Activated CD4-positive, alpha-beta T cell treated with anti-CD3 and anti-CD28 coated beads, Interleukin-10, Interleukin-2, amounts not matched to agents 100 ng/mL and 50 ng/mL, durations not matched to agents 16 hours and 8 hours (primary cell): ENCODE measurements at places on chromosomes 6 and 20.

GRCh38 chr6:159691133-159691962 is 1.7 kb downstream of the SOD2 start:
- DNase-seq = peak; percentile 72

DNA sequence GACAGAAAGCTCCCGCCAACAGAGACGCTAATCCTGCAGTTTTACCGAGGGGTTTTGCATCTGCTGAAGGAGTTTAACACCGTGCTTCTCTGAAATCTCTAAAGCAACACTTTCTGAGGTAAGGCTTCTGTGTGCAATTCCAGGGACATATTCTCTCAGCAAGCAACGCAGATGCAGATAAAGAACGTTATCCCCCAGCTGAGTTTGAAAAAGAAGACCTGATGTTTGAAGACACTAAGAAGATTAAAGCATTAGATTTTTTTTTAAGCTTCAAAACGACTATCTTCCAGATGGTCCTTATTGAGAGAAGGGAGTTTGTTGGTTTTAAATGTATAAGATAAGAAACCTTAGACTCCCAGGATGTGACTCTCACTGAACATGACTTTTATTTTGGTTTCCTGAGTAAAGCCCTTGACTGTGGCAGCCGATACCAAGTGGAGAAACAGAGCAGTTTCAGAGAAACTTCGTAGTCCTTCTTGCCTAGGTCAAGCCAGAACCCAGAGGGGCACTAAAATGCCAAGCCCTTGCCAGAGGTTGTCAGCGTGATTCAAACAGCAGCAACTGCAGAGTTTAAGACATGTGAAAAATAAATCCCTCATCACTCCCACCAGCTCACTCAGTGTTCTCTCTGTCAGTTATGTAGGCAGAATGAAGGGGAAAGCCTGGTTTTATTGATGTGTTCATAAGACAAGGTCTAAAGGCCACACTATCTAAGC is 353.3 kb upstream of the CNR1 start:
- DNase-seq = no peak

DNA sequence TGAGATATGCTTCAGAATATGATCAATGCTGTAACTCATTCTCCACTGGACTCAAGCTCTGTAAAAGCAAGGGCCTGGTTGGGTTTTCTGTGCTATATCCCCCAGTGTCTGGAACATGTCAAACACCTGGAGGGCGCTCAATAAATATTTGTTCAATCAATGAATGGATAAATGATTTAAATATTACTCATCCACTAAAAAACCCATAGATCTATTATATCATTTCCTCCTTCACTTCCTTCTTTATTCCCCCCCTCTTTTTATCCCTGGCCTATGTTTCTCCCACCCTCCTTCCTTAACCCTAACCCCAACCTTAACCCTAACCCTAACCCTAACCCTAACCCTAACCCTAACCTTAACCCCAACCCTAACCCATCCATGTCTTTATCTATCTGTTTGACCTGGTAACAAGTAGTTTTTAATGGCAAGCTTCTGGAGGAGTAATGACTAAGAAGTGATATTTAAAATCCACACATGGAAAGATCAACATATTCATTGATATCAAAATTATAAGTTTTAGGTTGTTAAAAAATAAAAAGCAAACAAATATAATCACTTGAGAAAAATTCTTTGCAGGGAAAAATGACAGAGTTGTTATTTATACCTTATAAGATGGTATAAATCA is 103.8 kb upstream of the GLP1R start:
- DNase-seq = no peak

GRCh38 chr6:83490217-83490807 is 22.0 kb upstream of the PRSS35 start:
- DNase-seq = no peak

- DNase-seq = no peak
These were observed 320.5 kb downstream of the MMUT start for GRCh38 chr6:49142421-49143151.

- DNase-seq = no peak
These were observed 90.7 kb upstream of the CCDC28A start for GRCh38 chr6:138682704-138683527.

GRCh38 chr20:63060057-63060991 is 53.6 kb upstream of the BHLHE23 start:
- no peak for DNase-seq

DNA sequence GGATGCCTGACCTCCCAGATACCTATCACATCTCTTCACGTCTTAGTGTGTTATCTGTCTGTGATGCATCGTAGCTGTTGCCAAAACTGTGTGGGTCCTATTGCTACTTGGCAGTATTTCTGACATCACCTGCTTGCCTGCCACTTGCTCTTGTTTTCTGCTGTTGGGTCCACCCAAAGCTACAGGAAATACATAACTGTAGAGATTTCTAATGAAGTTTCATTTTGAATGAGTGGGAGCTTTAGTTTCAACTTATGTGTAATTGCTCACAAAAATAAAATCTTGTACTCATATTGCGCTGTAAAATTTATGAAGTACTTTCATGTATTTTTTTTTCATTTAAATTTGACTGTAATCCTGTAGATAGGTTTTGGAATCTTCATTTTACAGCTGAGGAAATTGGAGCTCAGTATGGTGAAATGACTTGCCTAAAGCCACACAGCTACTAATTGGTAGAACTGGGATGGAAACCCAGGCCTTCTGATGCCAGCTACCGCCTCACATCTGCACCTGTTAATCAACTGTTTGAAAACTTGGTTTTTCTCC is 113.6 kb upstream of the MAN1A1 start:
- DNase-seq = peak; percentile 88

DNA sequence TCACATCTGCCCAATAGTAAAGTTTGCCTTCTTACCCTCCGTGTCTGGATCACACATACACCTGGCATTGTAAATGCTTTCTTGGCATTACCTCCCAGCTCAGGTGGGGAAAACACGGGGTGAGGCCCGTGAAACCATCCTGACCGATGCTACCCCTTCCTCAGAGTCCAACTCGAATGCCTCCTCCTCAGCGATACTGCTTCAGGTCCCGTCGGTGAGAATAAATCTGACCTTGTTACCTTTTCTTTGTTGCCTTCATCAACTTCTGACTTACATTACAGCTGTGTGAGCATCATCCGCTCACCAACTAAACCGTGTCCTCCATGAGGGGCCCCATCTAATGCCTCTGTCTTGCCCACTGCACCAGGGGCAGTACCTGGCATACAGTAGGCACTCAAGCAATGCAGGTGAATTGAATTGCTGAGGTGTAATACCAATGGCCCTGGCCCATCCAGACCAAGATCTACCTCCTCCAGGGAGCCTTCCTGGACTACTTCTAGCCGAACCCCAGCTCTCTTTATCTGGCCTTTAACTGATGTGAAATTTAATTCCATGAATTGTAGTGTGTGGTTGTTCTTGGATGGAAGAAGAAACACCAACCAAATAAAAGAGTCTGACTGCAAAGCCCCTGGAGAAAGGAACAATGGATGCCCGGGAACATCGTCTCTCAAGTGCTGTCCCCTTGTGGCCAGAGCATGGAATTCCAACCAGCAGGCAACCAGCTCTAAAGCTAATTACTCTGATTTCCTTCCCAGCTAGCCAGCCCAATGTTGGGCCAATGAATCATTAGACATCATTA is 141.5 kb downstream of the ANKRD60 start:
- DNase-seq = peak; percentile 25

DNA sequence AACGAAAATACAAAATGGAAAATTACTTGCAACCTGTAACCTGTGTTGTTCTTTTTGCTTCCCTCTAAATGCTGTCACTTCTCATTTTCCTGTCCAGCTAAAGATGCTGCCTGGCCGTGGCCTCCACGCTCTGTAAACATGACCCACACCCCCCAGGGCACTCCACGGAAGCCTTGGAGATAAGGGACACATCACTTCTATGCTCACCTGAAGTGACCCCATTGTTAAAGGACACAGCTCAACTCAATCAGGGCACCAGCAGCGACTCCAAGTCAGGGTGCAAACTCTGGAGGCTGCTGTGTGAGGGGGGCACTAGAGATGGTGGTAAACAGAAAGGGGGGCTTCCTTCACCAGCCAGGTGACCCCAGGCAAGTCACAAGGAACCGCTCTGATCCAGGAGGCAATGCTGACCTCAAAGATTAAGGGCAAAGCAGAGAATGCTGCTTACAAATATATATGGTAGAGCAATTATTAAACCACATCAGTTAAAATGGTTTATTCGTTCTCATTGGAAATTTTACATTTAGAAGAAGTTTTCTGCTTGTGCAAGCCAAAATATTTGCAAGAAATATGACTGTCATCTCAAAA is 13.2 kb downstream of the DIDO1 start:
- no peak for DNase-seq

DNA sequence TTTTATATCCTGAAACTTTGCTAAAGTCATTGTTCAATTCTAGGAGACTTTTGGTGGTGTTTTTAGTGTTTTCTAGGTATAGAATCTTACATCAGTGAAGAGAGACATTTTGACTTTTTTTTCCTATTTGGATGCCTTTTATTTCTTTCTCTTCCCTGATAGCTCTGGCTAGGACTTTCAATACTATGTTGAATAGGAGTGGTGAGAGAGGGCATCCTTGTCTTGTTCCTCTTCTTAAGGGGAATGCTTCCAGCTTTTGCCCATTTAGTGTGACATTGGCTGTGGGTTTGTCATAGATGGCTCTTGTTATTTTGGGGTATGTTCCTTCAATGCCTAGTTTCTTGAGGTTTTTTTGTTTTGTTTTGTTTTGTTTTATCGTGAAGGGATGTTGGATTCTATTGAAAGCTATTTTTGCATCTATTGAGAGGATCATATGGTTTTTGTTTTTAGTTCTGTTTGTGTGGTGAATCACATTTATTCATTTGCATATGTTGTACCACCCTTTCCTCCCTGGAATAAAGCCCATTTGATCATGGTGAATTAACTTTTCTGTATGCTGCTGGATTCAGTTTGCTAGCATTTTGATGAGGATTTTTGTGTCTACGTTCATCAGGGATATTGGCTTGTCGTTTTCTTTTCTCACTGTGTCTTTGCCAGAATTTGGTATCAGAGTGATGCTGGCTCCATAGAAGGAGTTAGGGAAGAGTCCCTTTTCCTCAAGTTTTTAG is 540.1 kb upstream of the FLRT3 start:
- DNase-seq = no peak
